ENCODE measurements at places on chromosomes 11 and 22. TPM values are rescaled to one million over a fixed set of nuclear protein-coding genes. Genes with fewer than 3 reads are reported as not detected.
A peak's percentile ranks its signal among the peaks of the same experiment; 100 is the strongest.

The SEC14L2 gene
- 60.8 TPM for total RNA-seq

The OR51E2 gene
- not detected for total RNA-seq

The GLB1L3 gene
- total RNA-seq, result not detected

The POLD4 gene
- total RNA-seq, result 83.7 TPM

DNA sequence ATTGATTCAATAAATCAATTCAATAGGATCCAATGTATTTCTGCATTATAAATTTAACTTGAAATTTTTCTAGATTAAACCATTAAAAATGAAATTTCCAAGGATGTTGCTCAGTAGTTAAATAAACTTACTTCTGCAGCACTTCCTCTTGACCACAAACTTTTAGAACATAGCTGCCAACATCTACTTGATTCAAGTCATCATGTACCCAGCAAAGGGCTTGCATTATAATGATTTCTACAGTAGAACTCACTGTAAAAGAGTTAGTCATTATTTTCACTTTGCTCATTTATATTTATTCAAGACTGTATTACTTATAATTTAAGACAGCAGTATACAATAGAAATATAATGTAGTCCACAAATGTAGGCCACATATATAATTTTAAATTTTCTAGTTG lies 59.2 kb downstream of the PIK3C2A start:
- DNase-seq, result no peak

DNA sequence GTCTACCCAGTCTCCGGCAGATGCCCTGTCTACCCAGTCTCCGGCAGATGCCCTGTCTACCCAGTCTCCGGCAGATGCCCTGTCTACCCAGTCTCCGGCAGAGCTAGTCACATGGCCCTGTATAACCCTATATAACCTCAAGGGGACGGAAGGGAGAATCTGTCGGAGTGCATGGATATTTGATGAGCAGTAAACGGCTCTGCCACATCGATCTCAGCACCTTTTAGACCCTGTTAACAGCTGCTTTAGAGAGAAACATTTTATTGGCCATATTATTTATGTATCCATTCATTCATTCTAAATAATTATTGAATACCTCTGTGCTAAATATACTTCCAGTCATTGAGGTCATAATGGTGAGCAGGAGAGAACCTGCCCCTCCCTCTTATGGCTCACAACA lies 228.9 kb downstream of the NTM start:
- DNase-seq, result no peak

- DNase-seq, result peak; percentile 86
These were observed 176.0 kb downstream of the ARHGAP42 start for GRCh38 chr11:100863080-100863581.

- DNase-seq, result no peak
These were observed 29.0 kb upstream of the TOLLIP start for GRCh38 chr11:1338201-1339065.

- DNase-seq, result no peak
These were observed 12.8 kb downstream of the MACROD1 start for GRCh38 chr11:64152841-64153691.

DNA sequence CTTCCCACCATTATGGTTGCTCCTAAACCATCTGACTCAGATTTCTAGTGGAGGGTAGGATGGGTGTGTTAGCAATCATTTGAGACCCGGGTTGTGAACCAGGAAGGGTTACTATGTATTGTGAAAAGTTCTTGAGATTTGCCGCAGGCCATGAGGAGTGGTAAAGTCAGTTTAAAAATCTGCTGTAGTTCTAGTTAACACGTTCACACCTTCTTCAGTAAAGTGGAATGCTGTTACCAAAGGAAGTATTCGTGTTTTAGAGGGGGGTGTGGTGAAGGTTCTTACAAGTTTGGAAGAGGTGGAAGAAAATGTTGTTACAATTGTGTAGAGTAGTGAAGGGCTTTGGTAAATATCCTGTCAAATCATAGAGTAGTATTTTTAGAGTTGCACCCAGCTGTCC lies 2.6 kb downstream of the MTMR3 start:
- no peak for DNase-seq

- DNase-seq, result no peak
These were observed 59.8 kb downstream of the TMEM135 start for GRCh38 chr11:87097582-87097981.

DNA sequence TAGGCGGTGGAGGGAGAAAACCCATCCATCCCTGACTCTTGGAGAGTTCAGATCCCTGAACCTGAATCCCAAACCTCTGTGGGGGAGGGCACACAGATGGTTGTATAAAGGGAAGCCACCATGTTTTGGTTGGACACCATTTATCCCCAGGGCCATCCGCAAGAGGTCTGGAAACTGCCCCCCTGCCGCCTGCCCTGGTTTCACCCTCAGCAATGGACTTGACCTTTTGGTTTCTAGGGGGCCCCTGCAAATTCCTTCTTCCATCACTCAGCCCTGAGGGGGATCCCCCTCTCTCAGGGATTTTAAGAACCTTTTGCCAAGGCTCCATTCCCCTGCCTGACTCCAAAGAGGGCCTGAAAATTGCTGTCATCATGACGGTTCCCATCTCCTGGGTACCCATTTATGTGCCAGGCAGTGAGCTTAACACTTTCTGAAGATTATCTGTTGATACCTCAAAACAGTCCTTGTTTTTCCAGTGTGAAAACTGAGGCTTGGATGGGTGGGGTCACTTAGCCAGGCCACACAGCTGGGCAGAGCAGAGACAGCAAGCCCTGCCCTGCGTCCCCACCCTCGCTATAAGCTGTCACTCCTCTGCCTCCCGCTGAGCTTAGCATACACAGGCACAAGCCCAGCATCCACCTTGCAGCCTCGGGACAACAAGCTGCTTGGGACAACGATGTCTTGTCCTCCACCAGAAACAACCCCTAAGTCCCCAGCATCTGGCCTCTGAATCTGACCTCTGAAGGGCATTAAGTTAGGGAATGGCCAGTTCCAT lies 33.2 kb upstream of the CRYBB3 start:
- DNase-seq, result no peak

GRCh38 chr11:107801641-107802040 lies 56.9 kb downstream of the SLC35F2 start:
- DNase-seq, result no peak

- no peak for DNase-seq
These were observed 41.0 kb upstream of the CLPB start for GRCh38 chr11:72475381-72475780.

GRCh38 chr11:100808904-100809491 lies 121.9 kb downstream of the ARHGAP42 start:
- no peak for DNase-seq

DNA sequence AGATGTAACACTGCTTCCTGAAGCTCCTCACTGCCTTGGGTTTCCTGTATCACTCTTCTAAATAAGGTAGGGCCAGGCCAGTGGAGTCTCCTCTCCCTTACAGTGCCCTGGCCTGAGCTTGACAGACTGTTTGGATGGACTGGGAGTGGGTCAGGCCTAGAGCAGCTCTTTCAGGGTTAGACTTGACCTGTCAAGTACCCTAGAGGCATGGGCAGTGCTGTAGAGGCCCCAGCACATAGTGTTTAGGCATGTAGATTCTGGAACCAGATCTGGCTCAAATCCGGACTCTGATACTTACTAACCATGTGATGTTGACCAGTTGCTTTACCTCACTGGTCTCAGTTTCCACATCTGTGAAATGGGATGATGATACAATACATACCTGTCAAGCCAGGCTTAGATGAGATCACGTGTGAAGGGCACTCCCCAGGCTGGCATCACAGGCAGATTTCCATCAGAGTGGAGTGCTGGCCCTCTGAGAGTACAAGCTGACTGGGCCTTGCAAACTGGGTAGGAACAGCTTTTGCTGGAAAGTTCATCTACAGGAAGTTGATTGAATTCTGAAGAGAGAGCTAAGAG lies 1.4 kb upstream of the MICAL2 start:
- DNase-seq, result no peak

GRCh38 chr22:37455896-37456295 lies 28.6 kb upstream of the ELFN2 start:
- no peak for DNase-seq

GRCh38 chr11:122150216-122151124 lies 34.5 kb upstream of the BLID start:
- peak; percentile 74 for DNase-seq

All from PC-9 (cell line).